ENCODE measurements at places on chromosomes 2 and 18.
A peak's percentile ranks its signal among the peaks of the same experiment; 100 is the strongest.

GRCh38 chr2:37322368-37322767 is 2.3 kb downstream of the PRKD3 start:
- peak; percentile 34 for DNase-seq

- DNase-seq, result no peak
These were observed 23.0 kb upstream of the SMAD7 start for GRCh38 chr18:48973731-48974130.

GRCh38 chr18:26961839-26962238 is 96.3 kb upstream of the AQP4 start:
- DNase-seq, result no peak

- DNase-seq, result no peak
These were observed 30.4 kb downstream of the FARP2 start for GRCh38 chr2:241386519-241386918.

DNA sequence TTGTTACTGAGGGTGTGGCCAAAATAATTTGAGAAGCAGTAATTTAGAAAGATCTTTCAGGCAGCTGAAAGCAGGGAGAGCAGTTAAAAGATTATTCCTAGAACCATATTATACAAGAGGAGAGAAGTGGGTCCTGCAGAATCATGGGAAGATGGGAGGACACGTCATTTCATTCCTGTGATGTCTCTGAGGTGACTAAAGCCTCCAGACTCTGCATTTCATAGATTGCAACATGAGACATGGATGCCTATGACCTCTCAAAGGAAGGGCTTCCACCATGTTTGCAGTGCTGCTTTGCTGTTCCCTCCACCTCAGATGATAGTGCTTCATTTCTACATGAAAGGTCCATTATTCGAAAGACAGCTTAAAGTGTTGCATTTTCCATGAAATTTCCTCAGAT is 788.4 kb downstream of the TSN start:
- peak; percentile 58 for DNase-seq

GRCh38 chr2:85971366-85971765 is 82.6 kb upstream of the ST3GAL5 start:
- DNase-seq, result peak; percentile 40

- DNase-seq, result peak; percentile 68
These were observed 35.4 kb upstream of the REEP1 start for GRCh38 chr2:86372641-86373502.

DNA sequence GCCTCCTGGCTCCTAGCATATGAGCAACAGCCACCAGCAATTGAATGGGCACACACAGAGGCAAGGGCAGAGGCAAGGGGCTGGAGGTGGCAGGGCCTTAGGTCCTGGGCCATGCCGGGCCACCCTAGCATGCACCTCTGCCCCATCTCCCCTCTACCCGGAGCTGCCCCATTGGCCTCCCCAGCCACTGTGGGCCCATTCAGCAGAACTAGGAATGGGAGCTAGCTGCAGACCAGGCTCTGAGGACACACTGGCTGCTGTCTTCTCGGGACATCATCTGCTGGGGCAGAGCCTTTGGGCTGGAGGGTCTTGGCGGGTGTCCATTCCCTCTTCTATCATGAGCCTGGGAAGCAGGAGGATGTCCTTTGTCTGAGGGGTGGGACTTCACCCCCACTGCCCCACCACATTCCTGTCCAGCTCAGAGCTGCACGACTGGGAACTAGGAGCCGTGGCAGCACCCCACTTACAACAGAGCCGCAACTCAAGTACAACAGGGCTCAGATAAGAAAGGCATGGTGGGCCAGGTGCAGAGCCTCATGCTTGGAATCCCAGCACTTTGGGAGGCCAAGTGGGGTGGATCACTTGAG is 800 bp downstream of the VIL1 start:
- no peak for DNase-seq

DNA sequence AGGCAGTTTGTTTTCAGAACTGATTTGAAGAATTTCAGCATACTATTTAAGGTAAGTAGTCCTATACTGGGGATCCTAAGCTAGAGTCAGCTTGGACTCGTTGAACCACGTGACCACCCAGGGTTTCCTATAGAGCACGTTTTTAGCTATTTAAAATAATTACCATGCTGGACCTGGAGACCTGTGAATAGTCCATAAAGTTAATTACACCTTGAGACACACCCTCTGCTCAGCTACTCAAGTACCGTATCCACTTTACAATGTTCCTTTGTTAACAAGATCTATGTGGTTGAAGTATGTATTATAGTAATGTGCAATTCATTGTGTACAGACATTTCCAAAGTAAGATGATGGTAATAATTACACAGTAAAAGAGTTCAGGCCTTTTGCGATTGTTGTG is 67.6 kb downstream of the CRIM1 start:
- DNase-seq, result no peak

GRCh38 chr18:45993438-45993837 is 26.3 kb upstream of the EPG5 start:
- DNase-seq, result peak; percentile 83

DNA sequence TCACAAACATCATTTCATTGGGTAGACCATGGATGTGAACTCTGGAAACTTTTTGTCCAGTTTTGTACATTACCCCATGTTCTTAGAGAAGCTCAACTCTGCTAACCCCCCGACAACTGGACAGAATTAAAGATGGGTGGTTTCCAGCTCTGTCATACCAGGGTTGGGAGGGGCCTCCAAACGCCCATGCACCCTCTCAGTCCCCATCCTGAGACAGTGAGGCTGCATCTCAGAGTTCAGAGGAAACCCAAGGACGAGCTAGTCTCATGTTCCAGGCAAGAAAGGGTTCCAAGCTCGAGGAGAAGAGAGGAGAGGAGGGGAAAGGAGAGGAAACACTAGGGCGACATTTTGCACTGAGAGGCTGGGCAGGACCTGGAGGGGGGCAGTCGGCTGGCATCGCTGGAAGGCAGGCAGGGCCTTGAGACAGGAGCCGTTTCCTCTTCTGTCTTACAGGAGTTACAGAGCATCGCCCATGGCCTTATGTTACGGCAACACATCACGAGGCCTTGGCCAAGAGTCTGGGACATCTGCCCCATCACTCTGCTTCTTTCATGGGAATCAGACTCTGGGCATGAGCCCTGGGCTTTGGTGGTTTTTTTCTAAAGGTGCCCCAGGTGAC is 16.4 kb downstream of the MAL start:
- no peak for DNase-seq

DNA sequence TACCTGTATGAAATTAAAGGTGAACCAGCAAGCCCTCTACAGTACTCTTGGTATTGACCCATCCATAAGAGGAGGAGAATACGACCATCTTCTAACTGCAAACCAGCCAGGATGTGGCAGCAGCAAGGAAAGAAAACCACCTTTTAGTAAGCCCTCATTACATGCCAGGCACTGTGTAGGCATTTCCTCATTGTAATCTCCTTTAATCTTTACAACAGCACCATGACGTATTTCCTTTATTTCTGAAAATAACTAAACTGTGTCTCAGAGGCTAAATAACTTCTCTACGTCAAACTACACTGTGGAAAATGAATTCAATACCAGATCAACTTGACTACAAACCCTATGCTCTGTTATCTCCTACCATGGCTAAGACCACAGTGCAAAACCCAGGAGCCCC is 18.2 kb downstream of the WDR35 start:
- DNase-seq, result no peak

Data from AG08395 (cell line).